Neural progenitor cell (in vitro differentiated cells): ENCODE measurements at places on chromosomes 4 and X.
A peak's percentile ranks its signal among the peaks of the same experiment; 100 is the strongest.

DNA sequence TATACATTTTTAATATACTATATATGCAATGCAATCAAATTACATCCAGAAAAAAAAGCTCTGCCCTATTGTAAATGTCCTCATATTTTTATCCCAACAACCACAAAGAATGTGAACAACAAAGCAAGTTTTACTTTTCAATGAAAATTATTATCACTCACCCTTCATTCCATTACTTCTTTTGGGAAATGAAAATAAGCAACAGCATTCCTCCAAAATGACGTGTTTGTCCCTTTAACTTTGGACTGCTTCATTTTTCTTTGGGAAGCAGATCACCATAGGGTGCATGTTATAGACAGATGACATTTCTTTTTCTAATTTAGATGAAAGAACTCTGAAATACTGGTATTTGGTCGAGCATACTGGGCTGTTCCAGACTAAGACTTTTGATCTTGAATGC, 667.1 kb upstream of the BOD1L1 start:
- DNase-seq = no peak

GRCh38 chr4:39970671-39971640, 6.8 kb downstream of the PDS5A start:
- DNase-seq = peak; percentile 1

GRCh38 chr4:175824076-175824475, 12.0 kb upstream of the GPM6A start:
- no peak for DNase-seq

- peak; percentile 34 for DNase-seq
These were observed 10.2 kb upstream of the KCNE5 start for GRCh38 chrX:109635146-109635545.

DNA sequence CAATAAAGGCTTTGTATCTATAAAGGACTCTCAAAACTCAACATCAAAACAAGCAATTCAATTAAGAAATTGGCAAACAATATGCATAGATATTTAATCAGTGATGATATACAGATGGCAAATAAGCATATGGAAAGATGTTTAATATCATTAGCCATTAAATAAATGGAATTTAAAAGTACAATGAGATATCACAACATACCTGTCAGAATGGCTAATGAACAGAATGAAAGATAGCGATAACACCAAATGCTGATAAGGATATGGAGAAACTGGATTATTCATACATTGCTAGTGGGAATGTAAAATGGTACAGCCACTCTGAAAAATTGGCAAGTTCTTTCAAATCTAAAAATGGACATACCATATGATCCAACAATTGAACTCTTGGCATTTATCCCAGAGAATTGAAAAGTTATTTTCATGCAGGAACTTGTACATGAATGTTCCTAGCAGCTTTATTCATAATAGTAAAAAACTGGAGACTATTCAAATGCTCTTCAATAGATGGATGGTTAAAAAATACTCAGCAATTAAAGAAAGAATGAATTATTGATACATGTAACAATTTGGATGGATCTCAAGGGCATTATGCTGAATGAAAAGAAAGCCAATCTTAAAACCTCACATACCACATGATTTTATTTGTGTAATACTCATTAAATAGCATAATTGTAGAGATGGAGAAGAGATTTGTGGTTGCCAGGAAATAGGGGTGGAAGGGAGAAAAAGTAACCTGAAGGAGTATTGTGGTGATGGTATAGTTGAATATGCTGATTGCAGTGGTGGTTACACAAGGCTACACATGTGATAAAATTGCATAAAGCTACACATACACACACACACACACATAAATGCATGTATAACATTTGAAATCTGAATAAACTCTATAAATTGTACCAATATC, 45.9 kb upstream of the ALG13 start:
- no peak for DNase-seq

GRCh38 chr4:138138774-138139173, 103.4 kb downstream of the SLC7A11 start:
- DNase-seq = no peak

DNA sequence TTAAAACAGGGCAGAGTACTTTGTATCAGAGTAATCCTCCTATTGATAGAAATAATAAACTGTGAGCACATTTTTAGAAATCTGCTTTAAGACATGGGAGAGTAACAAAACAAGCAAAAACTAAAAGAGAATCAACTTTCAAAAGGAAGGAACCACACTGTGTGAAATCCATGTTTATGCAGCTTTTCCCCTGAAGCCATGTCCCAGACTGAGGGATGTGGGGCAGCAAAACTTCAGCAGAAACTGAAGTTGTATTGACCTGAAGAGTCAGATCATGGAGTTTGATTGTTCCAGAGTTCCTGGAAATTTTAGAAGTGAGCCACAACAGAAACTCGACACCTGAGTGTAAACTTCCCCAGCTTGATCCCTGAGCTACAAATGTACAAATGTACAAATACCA, 53.2 kb downstream of the COMMD8 start:
- DNase-seq = no peak

DNA sequence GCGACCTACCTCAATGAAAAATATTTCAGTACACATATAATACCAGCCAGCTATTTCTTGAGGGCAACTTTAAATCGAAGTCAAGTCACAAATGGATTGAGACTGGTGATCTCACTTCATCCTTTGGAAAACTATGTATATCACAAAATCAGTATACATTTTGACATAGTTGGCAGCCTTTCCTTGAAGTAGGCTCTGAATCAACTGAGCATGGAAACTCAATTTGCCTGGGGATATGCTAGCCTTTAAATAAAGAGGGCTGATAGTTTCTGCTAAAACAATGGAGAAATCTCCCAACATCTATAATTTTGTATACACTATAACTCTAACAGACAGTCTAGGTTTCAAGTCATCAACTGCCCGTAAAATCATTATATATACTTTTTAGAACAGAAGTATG, 282.8 kb upstream of the TENM3 start:
- no peak for DNase-seq

DNA sequence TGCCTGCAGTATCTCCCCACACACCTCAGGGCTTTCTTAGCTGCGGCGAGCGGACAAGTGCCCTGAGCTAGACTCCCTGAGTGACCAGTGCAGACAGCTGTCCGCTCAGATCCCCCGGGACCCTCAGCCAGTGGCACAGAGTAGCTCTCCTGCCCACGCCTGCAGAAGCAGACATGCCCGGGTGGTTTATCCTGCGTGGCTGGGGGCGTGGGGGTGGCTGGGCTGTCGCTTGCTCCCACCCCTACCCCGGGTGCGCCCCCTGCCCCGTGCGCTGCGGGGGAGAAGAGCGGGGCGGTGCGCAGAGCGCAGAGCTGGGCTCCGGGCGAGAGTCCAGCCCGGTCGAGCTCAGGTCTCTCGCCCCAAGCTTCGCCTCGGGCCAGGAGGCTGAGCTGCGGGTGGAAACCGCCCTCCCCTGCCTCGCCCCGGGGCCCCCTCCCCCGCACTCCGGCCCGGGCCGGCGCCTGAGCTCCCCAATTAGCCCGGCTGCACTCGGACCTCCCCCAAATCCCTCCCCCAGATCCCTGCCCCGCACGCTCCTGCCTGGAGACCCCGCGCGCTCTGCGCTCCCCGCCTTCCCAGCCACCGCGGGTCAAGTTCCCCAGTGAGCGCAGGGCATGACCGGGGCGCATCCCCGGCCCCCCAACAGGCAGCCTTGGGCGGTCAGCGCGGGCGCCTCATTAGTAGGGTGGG, 11.7 kb upstream of the SHOX start:
- DNase-seq = peak; percentile 43

- DNase-seq = no peak
These were observed 29.7 kb downstream of the EGF start for GRCh38 chr4:109942292-109942926.

- DNase-seq = peak; percentile 18
These were observed 381.4 kb downstream of the BCOR start for GRCh38 chrX:39716401-39716800.

DNA sequence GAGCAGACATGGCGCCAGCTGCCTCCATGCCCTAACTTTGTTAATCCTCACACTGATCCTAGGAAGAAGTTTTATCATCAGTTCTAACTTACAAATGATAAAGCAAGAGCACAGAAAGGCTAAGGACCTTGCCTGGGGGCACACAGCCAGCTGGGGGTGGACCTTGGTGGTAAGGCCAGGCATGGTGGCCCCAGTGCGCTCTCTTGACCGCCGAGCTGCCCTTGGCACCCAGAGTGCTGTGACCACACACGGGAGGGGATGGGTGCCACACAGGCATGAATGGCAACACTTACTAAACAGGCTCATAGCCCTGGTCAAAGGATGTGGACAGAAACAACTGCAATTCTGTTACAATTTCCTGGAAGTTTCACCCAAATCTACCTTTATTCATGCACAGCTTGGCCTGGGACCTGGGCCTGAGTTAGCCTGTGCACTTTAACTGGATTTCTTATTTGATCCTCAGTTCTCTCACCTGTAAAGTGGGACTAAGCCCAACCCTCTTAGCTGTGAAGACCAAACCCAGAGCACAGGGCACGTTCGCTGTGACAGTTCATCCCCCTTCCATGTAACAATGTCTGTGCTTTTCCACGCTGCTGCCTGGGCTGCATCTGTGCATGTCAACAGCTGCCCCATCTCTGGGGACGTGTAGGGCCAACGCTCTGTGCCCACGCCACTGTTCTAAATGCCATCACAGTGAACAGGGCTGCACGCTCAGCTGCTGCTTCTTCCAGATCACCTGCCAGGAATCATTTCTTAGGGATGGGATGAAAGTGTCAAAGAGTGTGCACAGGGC, 44.8 kb downstream of the ACOX3 start:
- DNase-seq = no peak

DNA sequence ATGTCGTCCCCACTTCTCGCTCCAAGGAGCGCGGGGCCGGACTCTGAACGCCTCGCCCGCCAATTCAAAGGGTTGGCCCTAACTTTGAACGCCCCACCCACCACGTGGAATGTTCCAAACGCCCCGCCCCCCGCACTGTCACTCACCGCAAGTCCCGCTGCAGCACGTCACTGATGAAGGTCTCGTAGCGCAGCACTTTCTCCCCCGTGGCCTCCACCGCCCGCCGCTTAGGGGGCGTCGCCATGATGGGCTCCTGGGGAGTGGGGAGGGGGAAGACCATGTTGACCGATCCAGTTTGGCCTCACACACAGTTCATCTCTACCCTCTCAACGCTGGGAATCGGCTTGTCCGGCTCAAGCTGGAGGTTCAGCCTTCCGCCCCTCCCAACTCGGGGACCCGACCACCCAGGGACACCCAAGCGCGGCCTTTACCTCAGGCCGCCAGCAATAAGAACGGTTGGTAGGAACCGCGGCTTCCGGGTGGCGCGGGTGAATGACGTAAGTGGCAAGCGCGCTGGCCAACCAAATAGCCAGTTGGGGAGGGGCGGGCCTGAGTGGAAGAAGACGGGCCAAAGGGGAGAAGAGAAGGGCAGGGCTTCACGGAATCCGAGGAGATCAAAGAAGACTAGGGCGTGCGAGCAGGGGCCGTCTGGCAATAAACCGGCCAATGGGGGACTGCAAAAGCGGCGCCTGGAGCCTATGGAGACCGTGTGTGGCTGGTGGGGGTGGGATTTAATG, at the start of gene UXT:
Gene UXT, minus strand, starts transcription at position 497 of the 737 bp plus-strand sequence. Its CDS starts 253 bp downstream, at position 244.
- peak; percentile 95 for DNase-seq

- DNase-seq = no peak
These were observed 71.7 kb downstream of the ENOX2 start for GRCh38 chrX:130831347-130831722.

- DNase-seq = no peak
These were observed 9.2 kb upstream of the ANXA3 start for GRCh38 chr4:78542373-78542772.

- DNase-seq = no peak
These were observed 39.9 kb downstream of the PSAPL1 start for GRCh38 chr4:7394681-7395451.

DNA sequence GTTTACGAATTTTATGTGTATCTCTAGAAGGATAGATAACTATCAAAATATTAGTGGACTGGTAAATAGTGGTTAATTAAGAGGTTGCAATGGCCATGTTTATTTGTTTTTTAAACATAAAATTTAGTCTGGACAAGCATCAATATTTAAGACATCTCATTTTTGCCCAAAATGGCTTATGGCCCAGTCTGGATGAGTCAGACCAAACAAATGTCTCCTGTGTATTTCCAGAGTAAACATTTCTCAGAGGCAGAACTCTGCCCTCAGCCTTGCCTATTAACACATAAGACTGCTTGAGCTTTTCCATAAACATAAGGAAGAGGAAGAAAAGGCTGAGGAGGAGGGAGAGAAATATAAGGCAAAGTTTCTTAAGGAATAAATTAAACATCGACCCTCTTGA, 277.1 kb upstream of the DIAPH2 start:
- DNase-seq = no peak

DNA sequence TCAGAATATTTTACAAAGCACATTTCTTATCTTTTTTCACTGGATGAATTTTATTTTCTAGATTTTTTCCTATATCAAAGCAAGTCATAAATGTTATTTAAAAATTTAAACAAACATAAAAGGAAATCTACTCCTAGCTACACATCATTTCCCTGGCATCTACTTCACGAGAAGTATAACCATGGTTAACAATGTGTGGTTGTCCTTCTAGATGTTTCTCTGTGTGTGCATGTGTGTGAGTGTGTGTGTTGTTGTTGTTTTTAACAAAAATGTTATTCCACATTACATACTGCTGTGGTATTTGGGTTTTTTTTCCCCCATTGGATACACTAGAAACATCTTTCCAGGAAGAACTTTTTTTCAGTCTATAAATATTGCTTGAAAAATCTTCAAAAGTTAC, 103.1 kb downstream of the CHIC2 start:
- no peak for DNase-seq

- no peak for DNase-seq
These were observed 21.5 kb downstream of the RTL5 start for GRCh38 chrX:72110051-72110875.

GRCh38 chr4:75009138-75009537, 76.2 kb downstream of the PARM1 start:
- no peak for DNase-seq

- DNase-seq = no peak
These were observed 770.2 kb downstream of the FSTL5 start for GRCh38 chr4:161393602-161394001.

DNA sequence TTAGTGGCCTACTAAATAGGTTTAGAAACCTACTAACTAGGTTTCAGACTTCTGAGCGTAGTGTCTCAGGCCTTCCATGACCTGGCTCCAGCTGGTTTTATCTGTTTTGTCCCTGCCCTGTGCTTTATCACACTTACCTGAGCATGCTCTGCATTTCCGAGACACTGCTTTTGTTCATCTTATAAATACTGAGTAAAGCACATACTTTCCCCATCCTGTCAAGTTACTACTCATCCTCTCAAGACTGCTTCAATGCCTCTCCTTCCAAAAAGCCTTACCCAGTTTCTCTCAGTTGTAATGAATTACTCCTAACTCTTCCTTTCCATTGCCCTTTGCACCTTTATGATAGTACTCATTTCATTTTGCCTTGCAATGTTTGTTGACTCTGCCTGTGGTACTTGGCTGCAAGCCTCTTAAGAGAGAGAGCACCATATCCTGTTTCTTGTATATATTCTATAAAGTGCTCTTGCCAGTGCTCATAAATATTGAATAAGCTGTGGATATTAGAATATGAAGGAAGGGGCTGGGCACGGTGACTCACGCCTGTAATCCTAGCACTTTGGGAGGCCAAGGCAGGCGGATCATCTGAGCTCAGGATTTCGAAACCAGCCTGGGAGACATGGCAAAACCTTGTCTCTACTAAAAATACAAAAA, 34.4 kb downstream of the SLAIN2 start:
- DNase-seq = no peak

GRCh38 chr4:162323919-162324318, 160.1 kb upstream of the FSTL5 start:
- no peak for DNase-seq

- no peak for DNase-seq
These were observed 87.8 kb upstream of the NPNT start for GRCh38 chr4:105807496-105807895.
